Transverse colon (tissue), 4 donors: ENCODE measurements at places on chromosomes 7 and 10.

- DNase-seq: no peak
Measured at GRCh38 chr7:84060000-84060399, 134.6 kb downstream of the SEMA3A start.

DNA sequence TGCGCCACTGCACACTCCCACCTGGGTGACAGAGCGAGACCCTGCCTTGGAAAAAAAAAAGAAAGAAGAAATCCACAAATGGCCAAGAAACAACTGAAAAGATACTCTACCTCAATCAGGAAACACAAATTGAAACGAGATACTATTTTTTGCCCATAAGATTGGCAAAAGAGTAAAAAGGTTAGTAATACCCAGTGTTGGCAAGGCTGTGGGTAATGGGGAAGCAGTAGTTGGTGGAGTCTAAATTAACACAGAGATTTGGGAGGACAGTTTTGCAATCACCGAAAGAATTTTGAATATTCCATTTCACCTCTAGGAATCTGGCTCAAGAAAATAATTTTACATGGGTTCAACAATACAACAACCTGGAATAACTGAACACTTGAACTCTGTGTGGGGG, 19.9 kb downstream of the ABRAXAS2 start:
- no peak for DNase-seq

- DNase-seq: peak; percentile 36
Measured at GRCh38 chr10:96416643-96417042, 57.8 kb upstream of the OPALIN start.

DNA sequence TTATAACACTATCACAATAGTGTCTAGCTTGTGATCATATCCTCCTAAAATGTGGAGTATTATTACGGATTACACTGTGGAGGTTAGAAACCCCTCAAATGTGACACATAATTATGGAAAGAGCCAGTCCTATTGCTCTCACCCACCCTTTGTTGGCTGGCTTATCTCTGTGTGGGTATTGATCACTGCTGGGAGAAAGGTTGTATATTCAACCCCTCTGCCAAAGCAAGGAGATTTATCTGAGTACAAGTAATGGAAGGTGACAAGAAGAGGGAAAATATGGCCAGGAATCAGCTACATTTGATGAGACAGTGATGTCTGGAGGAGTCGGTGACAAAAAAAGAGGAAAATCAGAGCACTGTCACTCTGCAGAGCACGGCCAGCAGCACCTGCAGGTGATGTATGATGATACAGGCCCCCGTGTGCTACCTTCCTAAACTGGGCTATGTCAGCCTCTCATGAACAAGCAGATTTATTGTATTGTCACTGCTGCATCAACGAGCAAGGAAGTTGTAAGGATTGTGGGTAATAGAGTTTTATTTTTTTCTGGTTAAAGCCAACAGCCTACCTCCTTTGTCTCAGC, 235.3 kb downstream of the PHF14 start:
- DNase-seq: no peak

DNA sequence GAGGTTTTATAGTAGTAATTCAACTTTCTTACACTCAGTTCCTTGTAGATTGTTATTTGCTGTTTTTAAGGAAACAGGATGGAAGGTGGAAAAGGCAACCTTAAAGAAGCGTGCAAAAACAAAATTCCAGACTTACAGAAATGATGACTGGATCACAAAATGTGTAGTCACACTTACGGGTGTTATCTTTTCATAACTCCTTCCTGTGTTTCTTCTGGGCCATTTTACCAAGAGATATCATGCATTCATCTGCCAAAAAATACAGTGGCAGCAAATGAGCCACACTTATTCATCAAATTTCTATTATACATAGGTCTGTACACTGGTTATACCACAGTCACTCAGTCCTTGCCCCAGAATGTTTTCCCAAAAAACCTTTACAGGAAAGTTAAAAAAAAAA, 94.3 kb upstream of the IL6 start:
- no peak for DNase-seq
